ENCODE measurements at places on chromosomes 2 and 18. TPM values are rescaled to one million over a fixed set of nuclear protein-coding genes. Genes with fewer than 3 reads are reported as not detected.

CLHC1 gene
- total RNA-seq = 3.9 TPM

MAP3K19 gene
- total RNA-seq = not detected

ZSWIM2 gene
- not detected for total RNA-seq

SCYGR8 gene
- total RNA-seq = not detected

CPLX4 gene
- not detected for total RNA-seq
